Stimulated activated CD4-positive, alpha-beta T cell treated with anti-CD3 and anti-CD28 coated beads, TNF-alpha, amount 100 ng/mL, for 1 hour (primary cell): ENCODE measurements at places on chromosomes 3 and 15.

DNA sequence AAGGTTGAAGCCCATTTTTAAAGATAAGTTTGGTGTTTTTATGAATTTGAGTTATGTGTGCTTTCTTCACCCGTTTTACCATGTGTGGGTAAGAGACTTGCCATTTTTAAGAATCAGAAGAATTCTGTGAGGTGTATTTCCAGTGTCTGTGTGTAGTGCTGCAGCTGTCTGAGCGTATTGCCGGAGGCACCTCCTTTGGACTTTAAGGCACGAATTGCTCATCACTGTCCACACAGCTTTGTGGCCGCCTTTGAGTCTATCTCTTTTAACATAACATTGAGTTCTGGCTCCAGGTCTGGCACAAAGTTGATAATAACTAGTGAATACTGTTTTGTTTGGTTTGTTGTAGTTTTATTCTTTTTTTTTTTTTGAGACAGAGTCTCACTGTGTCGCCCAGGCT lies 25.8 kb downstream of the SCG5 start:
- DNase-seq, result no peak

DNA sequence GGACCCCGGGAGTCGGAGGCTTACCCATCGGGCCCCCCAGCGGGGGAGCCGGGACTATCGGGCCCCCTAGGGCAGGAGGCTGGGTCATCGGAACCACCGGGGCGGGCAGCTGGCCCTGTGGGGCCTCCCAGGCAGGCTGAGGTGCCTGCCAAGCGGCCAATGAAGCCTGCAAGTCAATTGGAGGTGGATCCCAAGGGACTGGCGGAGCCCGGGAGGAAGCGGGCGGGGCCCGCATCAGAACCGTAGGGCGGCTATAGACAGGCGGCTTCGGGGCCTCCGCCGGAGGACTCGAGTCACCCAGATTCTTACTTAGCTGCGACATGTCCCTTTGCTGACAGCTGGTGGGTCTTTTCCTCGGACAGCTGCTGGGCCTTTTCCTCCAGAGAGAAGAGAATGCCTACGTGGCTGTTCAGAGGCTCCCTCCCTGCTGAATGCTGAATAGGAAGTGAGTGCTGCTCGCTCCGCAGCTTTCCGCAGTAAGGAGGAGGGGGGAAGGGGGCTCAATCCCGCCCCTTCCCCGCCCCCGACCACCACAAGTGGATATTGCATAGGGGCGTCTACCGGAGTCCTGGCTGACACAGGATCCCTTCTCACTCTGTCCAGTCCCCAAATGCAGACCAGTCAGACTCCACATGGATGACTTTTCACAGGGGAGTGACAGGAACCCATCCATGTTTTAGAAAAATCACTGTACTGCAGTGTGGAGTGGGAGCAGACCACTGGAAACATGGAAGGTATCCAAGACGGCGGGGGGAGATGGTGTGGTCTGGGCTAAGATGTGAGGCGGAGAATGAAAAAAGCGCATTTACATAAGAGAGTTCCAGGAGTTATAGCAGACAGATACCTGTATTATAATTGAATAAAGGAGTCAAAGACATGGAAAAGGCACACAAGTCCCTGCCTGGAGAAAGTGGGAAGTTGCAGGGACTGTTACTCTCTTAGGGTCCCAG lies at the start of gene MAGEL2:
Gene MAGEL2 (minus strand): TSS at position 447 of the 950 bp plus-strand sequence. CDS start 125 bp downstream, at position 322.
- no peak for DNase-seq

GRCh38 chr3:10733297-10733696 lies 82.7 kb upstream of the SLC6A11 start:
- DNase-seq, result no peak

DNA sequence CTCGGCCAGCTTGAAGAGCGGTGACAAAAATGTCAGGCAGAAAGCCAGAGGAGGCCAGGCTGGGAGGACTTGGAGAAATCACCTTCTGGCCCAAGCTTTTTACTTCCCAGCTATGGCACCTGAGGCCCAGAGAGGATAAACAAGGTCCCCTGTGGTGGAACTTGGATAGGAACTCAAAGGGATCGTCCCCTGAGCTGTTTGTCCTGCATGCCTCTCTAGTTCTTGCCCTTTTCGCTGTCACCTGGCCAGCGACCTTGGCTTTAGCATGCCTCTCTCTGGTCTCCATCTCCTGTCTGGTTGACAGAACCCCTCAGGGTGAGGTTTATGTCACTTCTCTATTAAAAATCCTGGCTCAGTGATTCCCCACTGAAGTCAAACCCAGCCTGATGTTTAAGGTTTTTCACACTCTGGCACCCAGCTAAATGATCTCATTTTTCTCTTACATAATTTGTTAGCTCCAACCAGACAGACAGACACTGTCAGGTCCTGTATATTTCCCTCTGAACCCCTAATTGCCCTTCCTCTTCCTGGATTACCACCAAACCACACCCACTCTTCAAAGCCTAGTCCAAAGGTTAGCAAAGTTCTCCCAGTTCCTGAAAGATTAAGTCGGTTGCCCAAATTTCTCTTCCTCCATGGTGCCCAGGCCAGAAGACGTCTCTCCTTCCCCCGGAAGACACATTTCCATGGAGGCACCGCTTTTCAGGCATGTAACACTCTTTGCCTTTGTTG lies 169.1 kb downstream of the FAM43A start:
- no peak for DNase-seq

DNA sequence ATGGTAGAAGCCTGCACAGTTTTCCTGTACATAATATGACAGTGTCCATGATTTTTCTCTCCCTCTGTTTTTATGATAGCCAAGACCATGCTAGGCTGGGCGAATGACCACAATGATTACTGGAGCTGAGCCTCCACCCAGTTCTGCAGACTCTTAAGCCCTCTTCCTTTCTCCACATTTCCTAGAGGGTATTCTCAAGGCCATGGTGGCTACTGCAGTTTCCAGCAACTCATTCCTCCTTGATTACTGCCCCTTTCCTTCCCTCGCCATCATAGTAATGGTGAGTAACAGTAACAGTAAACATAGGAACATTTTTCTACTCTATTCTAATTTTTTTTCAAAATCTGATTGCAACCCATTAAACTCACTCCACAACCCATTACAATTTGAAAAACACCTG lies 20.2 kb downstream of the TNIK start:
- DNase-seq, result no peak

- no peak for DNase-seq
These were observed 246.1 kb downstream of the NFKBIZ start for GRCh38 chr3:102095383-102095782.
